Fibroblast of skin of scalp (primary cell): ENCODE measurements at places on chromosomes 6 and 20.

DNA sequence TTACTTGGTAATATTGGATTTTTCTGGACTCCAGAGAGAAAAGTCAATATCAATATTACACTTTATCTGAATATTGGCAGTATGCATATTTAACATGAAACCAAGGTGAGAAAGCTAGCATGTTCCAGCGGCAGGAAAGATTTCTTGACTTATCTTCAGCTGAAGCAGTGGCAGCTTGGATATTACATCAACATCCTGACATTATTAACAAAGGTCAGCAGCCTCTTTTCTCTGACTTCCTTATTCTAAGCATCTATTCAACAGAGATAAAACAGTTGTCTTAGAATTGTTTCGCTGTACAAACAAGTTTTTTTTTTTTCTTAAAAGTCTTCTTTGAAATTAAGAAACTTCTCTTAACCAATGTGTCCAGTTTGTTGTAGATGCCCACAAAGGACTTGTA, 11.8 kb downstream of the DCBLD1 start:
- no peak for DNase-seq

DNA sequence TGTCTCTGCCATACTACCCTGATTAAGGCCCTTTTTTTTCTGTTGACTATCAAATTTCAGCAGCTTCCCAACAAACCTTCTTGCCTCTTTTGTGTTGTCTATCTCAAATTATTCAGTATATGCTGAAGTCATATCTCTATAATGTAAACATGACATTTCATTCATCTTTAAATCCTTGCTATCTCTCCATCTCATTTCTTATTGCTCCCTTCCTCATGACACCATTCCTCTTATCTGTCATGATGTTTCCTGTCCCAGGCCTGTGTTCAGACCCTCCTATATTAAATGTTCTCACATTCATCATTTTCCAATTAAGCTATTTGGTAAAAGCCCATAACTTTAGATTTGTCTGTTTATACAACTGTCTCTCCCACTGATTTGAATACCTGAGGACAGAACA, 482.6 kb downstream of the EPM2A start:
- no peak for DNase-seq

DNA sequence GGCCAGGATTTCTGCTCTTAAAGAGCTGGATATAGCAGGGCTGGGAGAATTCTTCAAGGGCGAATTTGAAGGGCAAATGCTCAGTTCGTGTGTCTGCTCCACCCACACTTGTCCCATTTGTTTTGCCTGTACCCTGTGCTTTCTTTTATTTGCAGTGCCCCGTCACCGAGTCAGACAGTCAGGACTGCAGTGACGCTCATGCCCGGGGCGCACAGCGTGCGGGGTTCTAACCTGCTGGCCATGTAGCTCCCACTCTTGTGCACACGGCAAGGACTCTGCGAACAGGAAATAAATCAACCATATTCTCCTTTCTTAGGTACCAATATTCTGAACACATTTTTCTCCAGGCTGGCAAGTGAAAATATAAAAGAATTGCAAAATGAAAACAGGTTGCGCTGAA, 17.7 kb downstream of the LYRM4 start:
- DNase-seq, result no peak

- DNase-seq, result no peak
Measured at GRCh38 chr6:49300911-49301310, 162.1 kb downstream of the MMUT start.

DNA sequence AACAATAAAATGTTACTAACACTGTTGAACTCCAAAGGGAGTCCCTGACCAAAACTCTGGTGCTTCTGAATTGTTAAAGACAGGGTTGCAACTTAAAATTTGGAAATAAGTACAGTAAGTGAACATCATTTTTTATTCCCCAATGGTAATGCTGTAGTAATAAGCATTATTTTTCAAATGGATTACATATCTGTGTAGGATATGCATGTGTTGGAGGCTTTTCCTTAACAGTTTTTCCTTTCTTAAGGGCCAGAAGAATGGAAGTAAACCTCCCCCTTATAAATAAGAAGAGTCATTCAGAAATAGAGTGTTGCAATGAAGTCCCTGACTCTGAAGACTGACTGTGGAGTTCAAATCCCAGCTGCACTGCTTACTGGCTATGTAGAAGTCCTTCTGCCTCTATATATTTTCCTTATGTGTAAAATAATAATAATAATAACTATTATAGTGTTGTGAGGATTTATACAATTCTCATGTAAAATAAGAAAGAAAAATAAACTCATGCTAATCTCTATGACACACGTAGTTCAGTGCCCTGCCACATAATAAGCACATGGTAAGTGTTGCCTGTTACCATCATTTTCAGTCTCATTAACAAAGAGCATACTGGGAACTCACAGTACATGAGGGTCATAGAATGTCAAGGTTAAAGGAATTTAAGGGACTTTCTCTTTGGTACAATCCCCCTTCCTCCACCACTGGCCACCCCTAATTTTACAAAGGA, 129.8 kb upstream of the SMLR1 start:
- no peak for DNase-seq

GRCh38 chr6:156833755-156834154, 56.6 kb downstream of the ARID1B start:
- no peak for DNase-seq

DNA sequence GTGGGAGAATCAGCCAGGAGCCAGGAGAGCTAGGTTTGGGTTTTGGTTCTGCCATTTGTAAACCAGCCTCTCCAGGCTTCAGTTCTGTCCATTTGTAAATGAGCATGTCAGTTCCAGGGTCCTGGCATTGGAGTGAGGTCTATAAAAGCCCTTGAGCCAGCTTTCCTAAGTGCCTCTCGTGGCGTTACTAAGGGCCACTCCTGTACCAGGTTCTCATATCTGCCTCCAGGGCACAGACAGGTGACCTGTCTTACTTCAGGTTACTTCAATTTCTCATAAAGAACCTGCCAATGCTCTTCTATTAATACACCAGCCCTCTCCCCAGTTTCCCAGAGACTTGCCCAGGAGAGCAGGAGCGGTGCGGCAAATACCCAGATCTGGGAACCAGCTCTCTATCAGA, 101.9 kb downstream of the VEGFA start:
- no peak for DNase-seq
